ENCODE measurements at places on chromosomes 6 and 20.
A peak's percentile ranks its signal among the peaks of the same experiment; 100 is the strongest.

GRCh38 chr6:125987026-125987617 lies 782 bp downstream of the TRMT11 start:
- no peak for DNase-seq

DNA sequence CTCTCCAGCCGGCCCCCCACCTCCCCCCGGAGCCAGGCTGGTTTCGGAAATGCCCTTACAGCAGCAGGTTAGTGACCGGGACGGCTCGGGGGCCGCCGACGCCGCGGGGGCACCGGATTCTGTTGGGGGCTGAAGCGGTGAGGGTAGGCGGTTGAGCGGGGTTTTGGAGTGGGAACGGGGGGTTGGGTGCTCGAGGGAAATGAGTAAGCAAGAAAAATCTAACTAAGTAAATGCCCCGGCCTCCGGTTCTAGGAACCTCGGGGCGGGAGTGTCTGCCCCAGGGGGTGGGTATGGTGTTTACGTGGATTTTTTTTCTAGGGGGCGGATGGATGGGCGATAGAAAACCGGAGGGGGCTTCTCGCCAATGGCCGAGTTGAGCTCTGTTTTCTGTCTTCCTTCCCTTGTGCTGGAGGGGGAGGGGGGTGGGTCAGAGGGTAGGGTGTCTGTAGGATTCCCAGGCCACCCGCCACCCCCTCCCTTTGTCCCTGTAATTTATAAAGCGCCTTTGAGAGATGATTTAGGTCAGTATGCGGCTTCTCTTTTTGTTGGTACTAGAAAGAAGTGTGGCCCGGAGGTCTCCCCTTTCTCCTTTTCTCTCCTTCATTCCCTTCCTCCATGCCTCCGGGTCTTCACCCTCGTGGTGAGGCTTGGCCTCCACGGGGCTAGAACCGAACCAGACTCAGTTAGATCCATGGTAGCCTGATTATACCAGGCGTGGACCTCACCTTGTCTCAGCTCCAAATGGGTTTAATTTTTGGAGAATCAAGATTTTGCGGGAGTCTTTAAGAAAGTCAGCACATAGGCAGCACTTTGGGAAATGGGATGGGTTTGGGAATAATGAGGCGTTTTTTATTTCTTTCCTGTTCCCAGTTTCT lies 2.3 kb downstream of the E2F3 start:
- no peak for DNase-seq

- peak; percentile 58 for DNase-seq
These were observed 524 bp downstream of the C20orf203 start for GRCh38 chr20:32672982-32673851.

DNA sequence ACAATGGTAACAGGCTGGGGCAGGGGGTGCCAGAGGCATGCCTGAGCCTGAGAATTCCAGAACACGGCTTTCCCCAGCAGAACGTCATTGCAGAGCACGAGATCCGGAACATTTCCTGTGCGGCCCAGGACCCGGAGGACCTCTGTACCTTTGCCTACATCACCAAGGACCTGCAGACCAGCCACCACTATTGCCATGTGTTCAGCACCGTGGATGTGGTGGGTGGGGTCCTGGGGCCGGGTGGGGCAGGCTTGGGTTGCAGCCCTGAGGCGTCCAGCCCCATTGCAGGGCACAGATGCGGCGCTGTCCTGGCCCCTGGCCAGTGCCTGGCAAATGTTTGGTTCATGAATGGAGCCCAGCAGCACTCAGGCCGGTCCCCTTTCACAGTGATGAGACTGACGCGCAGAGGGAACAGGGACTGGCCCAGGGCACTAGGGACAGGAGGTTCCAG lies 57.1 kb downstream of the TCP11 start:
- DNase-seq = no peak

DNA sequence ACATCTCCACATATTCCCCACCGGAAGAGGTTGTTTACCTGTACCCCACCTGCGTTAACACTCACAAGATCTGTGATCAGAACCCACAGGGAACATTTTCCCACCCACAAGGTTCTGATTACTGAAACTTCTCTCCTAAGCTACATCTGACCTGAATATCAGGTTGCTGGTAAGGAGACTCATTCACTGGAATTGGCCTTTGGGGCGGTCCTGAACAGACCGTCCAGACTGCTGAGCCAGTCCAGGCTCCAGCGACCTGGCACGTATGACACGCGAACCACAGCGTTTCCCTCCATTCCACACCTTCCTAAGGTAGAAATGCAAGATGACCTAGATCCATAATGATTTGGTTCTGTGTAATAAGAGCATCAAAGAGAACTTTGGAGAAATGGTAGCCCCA lies 9.8 kb downstream of the VGLL2 start:
- DNase-seq = no peak

DNA sequence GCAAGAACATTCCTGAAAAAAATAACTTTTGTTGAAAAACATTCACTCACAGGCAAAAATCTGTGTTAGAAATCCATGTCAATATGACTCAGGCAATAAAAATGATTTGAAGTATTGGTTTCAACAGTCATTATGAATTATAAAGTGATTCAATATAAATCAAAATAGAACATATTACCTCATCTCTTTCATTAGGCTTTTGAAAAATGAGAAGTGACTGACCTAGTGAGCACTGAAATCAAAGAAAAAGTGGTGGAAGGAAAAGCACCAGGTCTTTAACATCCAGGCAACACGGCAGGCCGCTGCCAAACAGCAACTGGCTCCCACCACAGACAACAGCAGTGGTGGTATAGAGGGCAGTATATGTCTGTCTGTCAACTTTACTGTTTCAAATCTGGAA lies 68.9 kb downstream of the MAN1A1 start:
- no peak for DNase-seq

All from GM18507 (cell line).